ENCODE measurements at places on chromosomes 16 and 17. TPM values are rescaled to one million over a fixed set of nuclear protein-coding genes. Genes with fewer than 3 reads are reported as not detected.

The SLC25A39 gene
- 120 TPM for total RNA-seq

The PDILT gene
- not detected for total RNA-seq

The OTOP2 gene
- not detected for total RNA-seq

The TP53TG3B gene
- total RNA-seq, result not detected

The RSPRY1 gene
- 50.4 TPM for total RNA-seq

The INCA1 gene
- 0.34 TPM for total RNA-seq

The AGRP gene
- total RNA-seq, result not detected
